ENCODE measurements at places on chromosomes 6 and 20.
A peak's percentile ranks its signal among the peaks of the same experiment; 100 is the strongest.

- DNase-seq, result no peak
These were observed 31.2 kb downstream of the RREB1 start for GRCh38 chr6:7138921-7139358.

- no peak for DNase-seq
These were observed 116.8 kb upstream of the TNFAIP3 start for GRCh38 chr6:137750297-137750696.

- DNase-seq, result no peak
These were observed 19.9 kb downstream of the TPX2 start for GRCh38 chr20:31758991-31759390.

DNA sequence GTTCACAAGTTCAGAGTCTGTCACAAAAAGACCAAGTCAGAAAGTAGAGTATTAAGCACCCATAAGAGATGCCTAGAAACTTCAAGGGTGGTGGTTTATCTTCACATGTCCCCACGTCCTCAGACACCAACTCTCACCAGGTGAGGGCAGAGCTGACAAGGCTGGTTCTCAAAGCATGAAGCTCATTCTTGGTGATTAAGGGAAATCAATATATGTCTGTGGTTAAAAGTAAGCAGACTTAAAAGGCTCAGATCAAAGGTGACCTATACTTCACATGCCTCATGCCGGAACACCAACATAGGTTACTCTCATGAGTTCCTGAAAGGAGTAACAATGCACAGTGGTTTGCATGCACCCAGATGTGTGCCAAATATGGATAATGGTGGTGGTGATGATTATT lies 27.0 kb downstream of the IL17A start:
- no peak for DNase-seq

- no peak for DNase-seq
These were observed 1022.4 kb downstream of the GRIK2 start for GRCh38 chr6:102415891-102416290.

DNA sequence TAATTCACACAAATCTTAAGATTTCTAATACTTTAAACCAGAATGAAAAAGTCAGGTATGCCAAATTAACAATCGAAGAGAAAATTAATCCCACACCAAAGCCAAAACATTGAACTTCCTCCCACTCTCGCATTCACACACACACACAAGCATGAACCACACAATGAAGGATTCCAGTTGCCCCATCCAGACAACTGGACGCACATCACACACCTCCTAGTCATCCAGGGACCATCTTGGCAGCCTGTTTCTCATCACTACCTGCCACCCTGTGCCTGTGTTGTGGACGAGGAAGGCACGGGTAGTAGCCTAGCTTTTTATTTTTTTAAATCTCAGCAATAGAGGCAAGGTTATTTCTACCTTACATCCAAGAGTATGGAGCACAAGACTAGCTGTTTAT lies 15.2 kb downstream of the B4GALT5 start:
- no peak for DNase-seq

- no peak for DNase-seq
These were observed 60.0 kb upstream of the SLC32A1 start for GRCh38 chr20:38664284-38664683.

GRCh38 chr20:34817801-34818200 lies 7.7 kb downstream of the NCOA6 start:
- DNase-seq, result no peak

DNA sequence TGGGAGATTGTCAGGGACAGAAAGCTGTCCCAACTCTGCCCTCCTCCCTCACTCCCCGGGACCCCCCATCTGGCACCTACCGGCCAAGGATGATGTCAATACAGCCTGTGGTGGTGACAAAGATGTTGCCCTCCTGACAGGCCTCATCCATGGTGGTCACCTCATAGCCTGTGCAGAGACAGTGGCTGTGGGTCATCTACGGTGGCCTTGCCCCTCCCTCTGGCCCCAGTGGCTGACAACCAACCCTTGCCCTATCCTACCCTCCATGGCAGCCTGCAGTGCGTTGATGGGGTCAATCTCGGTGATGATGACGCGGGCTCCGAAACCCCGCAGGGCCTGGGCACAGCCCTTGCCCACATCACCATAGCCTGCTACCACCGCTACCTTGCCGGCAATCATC lies 12.7 kb downstream of the AHCY start:
- no peak for DNase-seq

- DNase-seq, result no peak
These were observed 79.4 kb downstream of the JAG1 start for GRCh38 chr20:10594296-10594868.

- no peak for DNase-seq
These were observed 61.9 kb downstream of the GPR6 start for GRCh38 chr6:110039981-110040383.

GRCh38 chr6:39850736-39851297 lies 58.6 kb downstream of the DAAM2 start:
- no peak for DNase-seq

- DNase-seq, result peak; percentile 76
These were observed 37.5 kb upstream of the MRPS18A start for GRCh38 chr6:43724914-43725642.

DNA sequence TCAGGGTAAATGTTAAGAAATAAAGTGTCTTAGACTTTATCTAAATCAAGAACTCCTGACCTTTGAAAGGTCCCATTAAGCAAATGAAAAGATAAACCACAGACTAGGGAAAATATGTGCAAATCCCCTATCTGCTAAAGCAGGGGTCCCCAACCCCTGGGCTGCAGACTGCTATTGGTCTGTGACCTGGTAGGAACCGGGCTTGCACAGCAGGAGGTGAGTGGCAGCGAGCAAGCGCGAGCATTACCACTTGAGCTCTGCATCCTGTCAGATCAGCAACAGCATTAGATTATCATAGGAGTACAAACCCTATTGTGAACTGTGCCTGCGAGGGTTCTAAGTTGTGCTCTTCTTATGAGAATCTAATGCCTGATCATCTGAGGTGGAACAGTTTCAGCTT lies 42.4 kb downstream of the LCA5 start:
- no peak for DNase-seq

- peak; percentile 34 for DNase-seq
These were observed 170.7 kb downstream of the THBS2 start for GRCh38 chr6:169082817-169083507.

DNA sequence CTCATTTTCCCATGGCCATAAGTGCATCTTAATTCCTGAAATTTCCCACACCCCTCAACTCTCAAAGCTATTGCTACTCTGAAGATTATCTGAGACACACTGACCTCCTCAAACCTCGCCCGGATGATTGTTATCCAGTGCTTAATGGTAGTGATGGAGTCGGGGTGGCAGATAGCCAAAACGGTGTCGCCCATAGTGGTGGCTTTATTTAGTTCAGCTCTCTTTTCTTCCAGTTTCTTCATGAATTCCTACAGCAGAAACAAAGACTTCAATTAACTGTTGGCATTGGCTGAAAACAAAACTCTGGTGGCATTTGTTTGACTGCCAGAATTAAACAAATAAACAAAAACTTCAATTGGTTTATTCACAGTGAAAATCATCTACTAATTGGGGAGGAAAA lies 165.4 kb downstream of the DST start:
- DNase-seq, result no peak

- DNase-seq, result no peak
These were observed 18.2 kb upstream of the PCMTD2 start for GRCh38 chr20:64237316-64237715.

DNA sequence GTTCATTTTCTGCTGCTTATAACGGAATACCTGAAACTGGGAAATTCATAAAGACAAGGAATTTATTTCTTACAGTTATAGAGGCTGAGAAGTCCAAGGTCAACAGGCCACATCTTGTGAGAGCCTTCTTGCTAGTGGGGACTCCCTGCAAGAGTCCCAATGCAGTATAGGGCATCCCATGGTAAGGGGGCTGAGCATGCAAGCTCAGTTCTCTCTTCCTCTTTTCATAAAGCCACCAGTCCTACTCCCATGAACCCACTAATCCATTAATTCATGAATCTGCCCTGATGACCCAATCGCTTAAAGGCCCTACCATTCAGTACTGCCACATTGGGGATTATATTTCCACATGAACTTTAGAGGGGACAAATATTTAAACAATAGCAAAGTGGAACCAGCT lies 26.5 kb downstream of the CYB5R4 start:
- DNase-seq, result no peak

DNA sequence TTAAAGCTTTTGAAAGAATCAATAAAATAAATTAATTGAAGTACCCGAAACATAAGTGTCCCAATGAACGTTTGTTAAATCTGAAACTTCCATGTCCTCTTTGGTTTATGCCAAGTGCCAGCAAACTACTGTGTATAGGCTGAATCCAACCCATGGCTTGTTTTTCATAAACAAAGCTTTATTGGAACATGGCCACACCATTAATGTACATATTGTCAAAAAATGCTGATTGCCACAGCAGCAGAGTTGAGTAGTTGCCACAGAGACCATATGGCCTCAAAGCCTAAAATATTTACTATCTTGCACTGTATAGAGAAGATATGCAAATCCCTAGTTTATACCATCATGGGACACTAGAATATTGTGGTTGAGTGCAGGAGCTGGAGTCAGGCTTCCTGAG lies 406.1 kb downstream of the MAFB start:
- DNase-seq, result no peak

- no peak for DNase-seq
These were observed 14.7 kb downstream of the DNAAF9 start for GRCh38 chr20:3392756-3393155.

DNA sequence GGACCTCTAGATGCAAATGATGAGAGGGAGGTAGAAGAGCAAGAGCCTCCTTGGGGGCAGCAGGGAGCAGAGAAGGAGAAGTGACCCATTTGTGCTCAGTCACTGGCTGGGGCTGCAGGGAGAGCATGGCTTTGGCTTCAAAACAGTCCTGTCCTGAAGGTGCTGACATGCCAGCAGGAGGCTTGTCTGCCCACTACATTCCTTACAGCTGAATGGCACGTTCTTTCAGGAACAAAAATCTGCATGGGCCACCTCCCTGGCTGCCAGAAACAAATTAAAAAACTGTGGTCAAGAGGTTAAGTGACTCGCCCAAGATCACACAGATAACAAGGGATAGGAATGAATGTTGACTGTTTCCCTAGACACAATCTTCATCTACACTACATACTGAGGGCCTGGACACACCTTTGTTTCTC lies 188.8 kb downstream of the HIVEP2 start:
- DNase-seq, result no peak

DNA sequence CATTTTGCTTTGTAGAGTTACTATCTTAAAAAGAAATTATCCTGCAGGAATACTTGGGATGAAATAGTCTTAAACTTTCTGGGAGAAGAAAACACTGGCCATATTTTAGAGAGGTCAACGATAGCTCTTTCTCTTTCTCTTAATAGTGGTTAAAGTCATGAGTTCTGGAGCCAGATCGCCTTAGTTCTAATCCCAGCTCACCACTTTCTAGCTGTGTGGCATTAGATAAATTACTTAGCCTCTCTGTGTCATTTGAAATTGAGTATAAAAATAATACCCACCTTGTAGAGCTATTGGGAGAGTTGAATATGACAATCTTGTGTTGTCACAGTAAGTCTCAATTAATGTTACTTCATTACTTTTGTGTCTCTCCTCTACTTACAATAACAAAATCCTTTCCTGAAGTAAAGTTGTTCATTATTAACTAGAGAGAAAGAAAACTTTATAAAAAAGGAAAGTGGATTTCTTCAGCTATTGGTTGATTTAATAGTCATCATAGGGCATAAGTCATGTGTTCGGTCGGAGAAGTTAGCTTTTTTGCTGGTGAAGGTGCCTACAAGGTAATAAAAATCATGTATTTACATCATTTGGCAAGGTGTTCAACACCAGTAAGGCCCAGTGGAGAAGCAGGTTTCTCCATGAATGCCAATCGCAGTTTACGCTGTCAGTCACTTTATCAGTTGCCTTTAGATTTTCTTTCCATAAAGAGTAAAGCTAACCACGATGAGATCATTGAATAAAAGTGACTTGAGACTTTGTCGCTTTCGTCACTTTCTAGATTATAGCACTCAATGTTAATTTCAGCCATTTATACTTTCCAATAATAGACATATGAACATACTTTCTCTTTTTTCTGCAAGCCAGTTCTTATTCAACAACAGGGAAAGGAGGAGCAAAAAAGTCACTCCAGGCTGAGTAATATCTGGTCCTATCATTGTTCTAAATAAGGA lies 2.0 kb downstream of the NEDD9 start:
- DNase-seq, result no peak

GRCh38 chr6:91538622-91539021 lies 951.8 kb upstream of the MAP3K7 start:
- no peak for DNase-seq

Data from left forelimb (tissue), 1 donor.